ENCODE measurements at places on chromosomes 7 and 10.

DNA sequence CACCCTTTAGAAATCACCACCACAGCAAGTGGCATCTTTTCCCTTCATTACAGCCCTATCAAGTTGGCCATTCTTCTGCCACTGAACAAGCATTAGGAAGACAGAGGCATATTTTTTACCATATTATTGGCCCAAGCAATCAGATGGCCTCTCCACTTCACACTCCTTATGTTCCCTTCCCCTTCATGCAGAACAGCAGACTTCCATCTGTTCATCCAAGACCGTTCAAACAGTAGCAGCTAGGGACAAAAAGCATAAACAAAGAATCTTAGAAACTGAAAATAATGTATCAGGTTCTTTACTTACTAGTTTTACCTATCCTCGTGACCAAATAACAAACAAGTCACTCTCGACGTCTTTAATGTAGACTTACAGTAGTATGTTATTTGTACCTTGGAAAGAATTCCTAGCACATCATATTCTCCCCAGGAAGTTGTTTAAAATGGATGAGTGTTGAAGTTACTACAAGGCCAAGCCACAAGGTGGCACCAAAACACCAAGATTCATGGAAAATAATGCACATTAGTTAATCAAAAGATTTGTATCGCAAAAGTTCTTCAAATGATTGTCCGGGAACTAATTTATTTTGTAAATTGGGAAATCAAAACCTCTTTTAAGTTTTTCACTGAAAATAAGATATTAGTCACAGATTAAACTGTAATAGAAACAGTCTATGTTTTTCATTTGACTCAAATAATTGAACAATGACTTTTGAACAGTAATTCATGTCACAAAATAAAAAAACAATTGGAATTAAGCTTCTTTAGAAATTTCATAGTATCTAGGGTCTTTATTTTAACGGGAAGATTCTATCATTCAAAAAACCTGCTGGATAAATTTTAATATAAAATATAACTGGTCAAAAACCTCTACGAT is 112.1 kb downstream of the VPS41 start:
- no peaks in the 10 kb centered on the region for H3K36me3 ChIP-seq
- H3K27me3 ChIP-seq: no peaks in the 10 kb centered on the region
- DNase-seq: peak; percentile 36
- no peak overlapping the region for H3K4me3 ChIP-seq

DNA sequence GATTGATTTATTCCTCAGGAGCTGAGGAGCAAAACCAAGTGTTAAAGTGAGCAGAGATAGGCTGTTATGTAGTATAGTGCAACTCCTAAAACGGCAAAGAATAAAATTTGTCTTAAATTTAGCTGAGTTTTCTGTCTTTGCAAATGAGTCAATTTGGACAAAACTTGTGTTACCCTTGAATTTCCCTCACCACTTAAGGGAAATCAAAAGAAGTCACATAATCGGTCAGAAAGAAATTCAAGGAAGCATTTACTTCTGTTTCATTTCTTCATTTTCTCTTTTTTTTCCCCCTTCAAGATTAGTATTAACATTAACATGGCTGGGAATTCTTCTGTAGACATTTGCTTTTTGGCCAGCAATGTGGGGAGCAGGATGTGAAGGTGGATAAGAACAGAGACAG is 13.9 kb downstream of the LSMEM1 start:
- no peaks in the 10 kb centered on the region for H3K36me3 ChIP-seq
- no peak overlapping the region for H3K4me3 ChIP-seq
- DNase-seq: no peak
- H3K27me3 ChIP-seq: no peaks in the 10 kb centered on the region
- H3K27ac ChIP-seq: no peak overlapping the region
- H3K4me1 ChIP-seq: no peaks in the 10 kb centered on the region

GRCh38 chr10:124057601-124058000 is 35.8 kb downstream of the CHST15 start:
- no peaks in the 10 kb centered on the region for H3K4me1 ChIP-seq
- no peaks in the 10 kb centered on the region for H3K27me3 ChIP-seq
- H3K4me3 ChIP-seq: no peak overlapping the region
- H3K27ac ChIP-seq: no peak overlapping the region
- H3K36me3 ChIP-seq: no peaks in the 10 kb centered on the region

DNA sequence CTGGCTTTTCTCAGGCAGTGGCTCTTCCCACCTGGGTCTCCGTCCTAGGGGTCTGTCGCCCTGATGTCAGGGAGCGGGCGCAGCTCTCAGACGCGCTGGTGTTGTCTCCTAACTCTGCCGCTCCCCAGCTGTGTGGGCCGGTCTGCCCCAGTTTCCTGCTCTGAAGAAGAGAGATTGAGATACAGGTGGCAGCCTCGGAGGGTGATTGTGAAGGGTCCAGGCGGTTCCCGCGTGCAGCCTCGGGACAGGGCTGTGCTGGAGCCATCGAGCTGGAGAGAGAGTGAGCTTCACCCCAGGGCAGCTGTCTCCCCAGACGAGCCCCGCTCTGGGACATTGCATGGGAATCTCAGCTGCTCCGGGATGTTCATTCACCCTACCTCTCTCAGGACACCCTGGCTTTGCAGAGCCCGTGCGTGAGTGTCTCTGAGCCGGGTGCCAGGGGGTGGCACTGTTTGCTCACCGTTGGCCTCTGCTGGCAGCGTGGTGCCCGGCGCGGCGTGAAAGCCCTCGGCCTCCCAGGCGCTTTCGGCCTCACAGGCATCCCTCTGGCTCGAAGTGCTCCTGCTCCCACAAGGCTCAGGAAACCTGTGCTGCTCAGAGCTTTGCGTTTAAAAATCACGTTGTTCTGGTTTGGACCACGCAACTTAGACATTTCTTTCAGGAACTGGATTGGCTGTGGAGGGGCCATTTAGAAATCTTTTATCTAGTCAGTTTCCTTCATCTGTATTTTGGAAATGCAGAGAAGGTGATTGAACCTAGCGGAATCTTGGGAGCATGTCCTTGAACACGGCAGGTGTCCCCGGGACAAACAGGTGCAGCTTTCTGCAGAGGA is 33.8 kb upstream of the ZFAND2A start:
- H3K4me3 ChIP-seq: no peak overlapping the region
- no peaks in the 10 kb centered on the region for H3K4me1 ChIP-seq
- no peak for DNase-seq
- H3K27ac ChIP-seq: no peak overlapping the region
- H3K36me3 ChIP-seq: no peaks in the 10 kb centered on the region

DNA sequence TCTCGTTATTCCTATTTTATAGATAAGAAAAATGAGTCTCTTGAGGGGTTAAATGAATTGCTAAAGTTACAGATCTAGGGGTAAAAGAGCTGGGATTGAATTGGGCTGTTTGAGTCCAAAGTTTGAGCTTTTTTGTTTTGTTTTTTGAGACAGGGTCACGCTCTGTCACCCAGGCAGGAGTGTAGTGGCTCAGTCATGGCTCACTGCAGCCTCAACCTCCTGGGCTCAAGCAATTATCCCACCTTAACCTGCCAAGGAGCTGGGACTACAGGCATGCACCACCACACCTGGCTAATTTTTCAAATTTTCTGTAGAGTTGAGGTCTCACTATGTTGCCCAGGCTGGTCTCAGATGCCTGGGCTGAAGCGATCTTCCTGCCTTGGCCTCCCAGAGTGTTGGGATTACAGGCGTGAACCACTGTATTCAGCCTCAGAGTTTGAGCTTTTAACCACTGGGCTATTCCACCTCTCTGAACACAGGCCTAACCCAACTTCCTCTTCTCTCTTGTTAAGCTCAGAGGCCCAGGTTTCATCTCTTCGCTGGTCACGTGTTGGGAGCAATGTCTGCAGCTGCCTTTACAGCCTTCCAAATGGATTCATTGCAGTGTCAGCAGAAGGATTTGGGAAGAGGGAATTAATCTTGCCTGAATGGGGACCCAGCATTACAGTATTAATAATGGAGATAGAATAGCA is 8.0 kb downstream of the SUFU start:
- no peaks in the 10 kb centered on the region for H3K27me3 ChIP-seq
- H3K4me3 ChIP-seq: no peak overlapping the region
- H3K36me3 ChIP-seq: no peaks in the 10 kb centered on the region
- H3K27ac ChIP-seq: no peak overlapping the region
- DNase-seq: no peak

DNA sequence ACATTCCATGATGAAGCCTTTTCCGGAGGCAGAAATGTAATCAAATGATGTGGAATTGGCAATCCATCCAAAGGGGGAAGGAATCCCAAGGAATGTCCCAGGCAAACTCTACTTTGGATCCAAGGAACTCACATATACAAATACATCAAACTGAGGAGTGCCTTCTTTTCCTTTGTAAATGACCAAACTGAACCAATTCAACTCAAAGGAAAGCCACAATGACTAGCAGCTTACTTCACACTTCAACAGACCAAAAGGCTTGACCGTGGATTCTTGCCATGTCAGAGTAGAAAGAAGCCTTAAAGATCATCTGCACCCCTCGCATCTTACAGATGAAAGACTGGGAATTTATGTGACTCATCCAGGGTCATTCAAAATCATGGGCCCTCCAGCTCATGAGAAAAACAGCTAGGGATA is 79.7 kb upstream of the MACROH2A2 start:
- no peaks in the 10 kb centered on the region for H3K4me1 ChIP-seq
- H3K27ac ChIP-seq: no peak overlapping the region
- no peaks in the 10 kb centered on the region for H3K27me3 ChIP-seq
- no peaks in the 10 kb centered on the region for H3K36me3 ChIP-seq
- no peak for DNase-seq
- H3K4me3 ChIP-seq: no peak overlapping the region

DNA sequence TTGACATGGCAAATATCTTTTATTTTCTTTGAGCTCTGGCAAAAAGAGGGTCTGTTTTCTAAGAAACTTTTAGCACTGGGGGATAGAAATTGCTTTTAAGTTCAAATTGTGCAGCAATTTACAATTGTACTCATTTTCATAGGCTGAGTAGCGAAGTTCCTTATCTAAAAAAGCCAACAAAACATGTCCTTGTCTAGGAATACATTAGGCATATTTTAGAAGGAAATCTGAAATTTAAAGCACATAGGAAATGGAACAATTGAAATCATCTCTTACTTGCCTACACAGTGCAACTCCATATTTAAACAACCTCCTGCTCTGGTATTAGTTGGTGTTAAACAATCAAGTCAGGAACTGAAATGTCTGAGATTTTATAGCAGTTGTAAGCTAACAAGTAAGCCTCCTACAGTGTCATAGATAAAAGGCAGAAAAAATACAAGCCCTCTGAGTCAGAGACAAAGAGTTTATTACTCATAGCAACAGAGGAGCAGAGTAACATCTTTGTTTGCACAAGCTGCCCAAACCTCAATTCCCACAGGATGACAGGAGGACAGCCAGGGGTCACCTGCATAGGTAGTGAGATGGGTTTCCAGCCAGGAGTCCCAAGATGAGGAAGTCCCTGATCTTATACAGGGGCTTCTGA is 280.2 kb upstream of the HGF start:
- no peaks in the 10 kb centered on the region for H3K4me1 ChIP-seq
- H3K36me3 ChIP-seq: no peaks in the 10 kb centered on the region
- H3K27me3 ChIP-seq: no peaks in the 10 kb centered on the region
- peak overlapping the region; percentile 43 for H3K27ac ChIP-seq
- peak; percentile 15 for DNase-seq
- no peak overlapping the region for H3K4me3 ChIP-seq

- H3K4me1 ChIP-seq: no peaks in the 10 kb centered on the region
- no peak overlapping the region for H3K4me3 ChIP-seq
- no peaks in the 10 kb centered on the region for H3K36me3 ChIP-seq
These were observed 34.4 kb downstream of the PLEKHA8 start for GRCh38 chr7:30062587-30062986.

DNA sequence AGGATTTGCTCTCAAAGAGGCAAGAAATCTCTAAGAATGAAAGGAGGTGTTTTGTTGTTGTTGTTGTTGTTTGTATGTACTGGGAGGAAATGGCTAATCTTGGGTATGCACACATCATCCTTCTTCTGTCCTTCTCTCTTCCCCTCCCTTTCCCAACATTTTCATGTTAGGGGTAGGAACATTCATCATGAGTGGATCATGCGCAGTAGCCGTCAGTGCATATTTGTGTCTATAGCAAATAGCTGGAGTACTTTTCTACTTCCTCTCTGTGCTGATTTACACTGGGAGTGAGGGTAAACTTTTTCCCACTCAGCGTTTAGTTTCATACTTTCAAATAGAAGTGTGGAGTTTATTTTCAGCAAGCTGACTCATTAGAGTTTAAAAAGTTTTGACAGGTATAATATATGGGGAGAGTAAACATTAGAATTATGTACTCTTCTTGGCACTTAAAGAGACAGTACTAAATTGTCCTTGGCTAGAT is 80.5 kb upstream of the PRKG1 start:
- no peaks in the 10 kb centered on the region for H3K4me1 ChIP-seq
- H3K27me3 ChIP-seq: no peaks in the 10 kb centered on the region
- peak; percentile 24 for DNase-seq

- H3K27ac ChIP-seq: no peak overlapping the region
- H3K36me3 ChIP-seq: no peaks in the 10 kb centered on the region
- no peaks in the 10 kb centered on the region for H3K27me3 ChIP-seq
- H3K4me3 ChIP-seq: no peak overlapping the region
These were observed 973.5 kb downstream of the ANKRD7 start for GRCh38 chr7:119197877-119198527.

GRCh38 chr10:52895059-52895458 is 122.5 kb upstream of the MBL2 start:
- no peak overlapping the region for H3K27ac ChIP-seq
- no peak for DNase-seq

DNA sequence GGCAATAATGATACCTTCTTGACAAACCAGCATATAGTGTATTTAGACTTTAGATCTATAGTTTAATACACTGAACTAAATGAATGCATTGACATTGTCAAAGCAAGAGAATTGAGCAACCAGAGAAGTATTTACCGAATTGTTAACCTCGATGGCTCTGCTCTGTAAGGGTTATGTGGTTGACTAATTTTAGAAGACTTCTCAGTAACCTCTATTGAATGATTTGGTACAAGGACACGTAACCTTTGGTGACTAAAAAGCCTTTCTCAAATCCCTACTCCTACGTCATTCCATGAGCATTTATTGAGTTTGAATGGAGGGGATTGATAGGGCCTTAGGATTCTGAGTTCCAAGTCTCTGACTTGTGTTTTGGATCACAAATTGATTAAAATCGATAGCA is 67.6 kb downstream of the MDFIC start:
- peak overlapping the region; percentile 65 for H3K27ac ChIP-seq
- no peaks in the 10 kb centered on the region for H3K27me3 ChIP-seq
- no peaks in the 10 kb centered on the region for H3K36me3 ChIP-seq
- H3K4me1 ChIP-seq: no peaks in the 10 kb centered on the region

DNA sequence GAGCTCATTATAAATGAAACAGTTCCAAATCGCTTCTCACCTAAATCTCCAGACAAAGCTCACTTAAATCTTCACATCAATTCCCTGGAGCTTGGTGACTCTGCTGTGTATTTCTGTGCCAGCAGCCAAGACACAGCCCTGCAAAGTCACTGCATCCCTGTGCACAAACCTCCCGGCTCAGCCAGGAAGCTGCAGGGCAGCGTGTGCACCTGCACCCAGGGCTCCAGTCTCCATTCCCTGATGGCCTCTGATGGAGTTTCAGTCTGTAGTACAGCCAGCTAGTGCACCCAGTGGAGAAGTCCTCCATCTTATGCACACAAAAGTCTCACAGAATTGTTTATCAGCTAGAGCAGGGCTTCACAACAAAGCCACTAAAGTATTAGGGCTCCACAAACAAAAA is 51.1 kb upstream of the PRSS58 start:
- no peaks in the 10 kb centered on the region for H3K4me1 ChIP-seq
- H3K27ac ChIP-seq: no peak overlapping the region
- H3K4me3 ChIP-seq: no peak overlapping the region
- DNase-seq: no peak

- no peak overlapping the region for H3K4me3 ChIP-seq
- DNase-seq: peak; percentile 11
- no peaks in the 10 kb centered on the region for H3K4me1 ChIP-seq
- no peak overlapping the region for H3K27ac ChIP-seq
- H3K36me3 ChIP-seq: no peaks in the 10 kb centered on the region
These were observed 114.0 kb downstream of the PDGFA start for GRCh38 chr7:405489-406211.
